ENCODE measurements at places on chromosomes 7 and 10.

DNA sequence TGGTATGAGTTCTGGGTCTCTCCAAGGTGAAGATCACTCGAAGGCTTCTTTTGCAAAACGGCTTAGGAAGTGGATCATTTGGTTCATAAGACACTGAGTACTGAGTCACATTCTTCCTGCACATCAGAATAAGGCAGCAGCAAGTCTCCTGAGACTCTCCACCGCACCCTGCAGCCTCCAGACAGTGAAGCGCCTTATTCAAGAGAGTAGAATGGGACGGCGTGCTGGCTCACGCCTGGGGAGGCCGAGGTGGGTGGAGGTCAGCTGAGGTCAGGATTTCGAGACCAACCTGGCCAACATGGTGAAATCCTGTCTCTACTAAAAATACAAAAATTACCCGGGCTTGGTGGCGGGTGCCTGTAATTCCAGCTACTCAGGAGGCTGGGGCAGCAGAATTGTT, 70.3 kb downstream of the C10orf143 start:
- no peak for DNase-seq

- peak; percentile 20 for DNase-seq
These were observed 1.5 kb upstream of the SFMBT2 start for GRCh38 chr10:7412237-7412927.

DNA sequence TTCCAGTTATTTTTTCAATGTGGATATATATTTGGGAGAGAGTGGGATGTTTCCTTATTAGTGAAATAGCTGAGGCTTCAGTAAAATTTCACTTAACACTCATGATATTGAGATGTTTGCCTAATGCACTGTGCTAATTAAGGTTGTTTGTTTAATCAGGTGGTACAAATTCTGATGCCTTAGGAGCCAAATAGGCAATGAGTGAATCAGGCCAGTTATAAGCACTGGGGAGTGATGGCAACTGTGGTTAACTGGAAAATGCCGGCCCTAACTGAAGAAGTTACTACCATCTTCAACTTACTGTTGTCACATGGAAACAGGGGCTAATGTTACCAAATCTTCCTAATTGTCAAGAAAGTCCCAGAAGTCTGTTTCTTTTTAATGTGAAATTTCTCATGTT, 32.0 kb downstream of the VCL start:
- no peak for DNase-seq

GRCh38 chr10:131748831-131749766, 151.7 kb upstream of the PPP2R2D start:
- DNase-seq, result no peak

All from hematopoietic multipotent progenitor cell treated with erythropoietin and hydrocortisone succinate and interleukin-3 and kit ligand, for 8 days (in vitro differentiated cells).